ENCODE measurements at places on chromosomes 4 and X.

DNA sequence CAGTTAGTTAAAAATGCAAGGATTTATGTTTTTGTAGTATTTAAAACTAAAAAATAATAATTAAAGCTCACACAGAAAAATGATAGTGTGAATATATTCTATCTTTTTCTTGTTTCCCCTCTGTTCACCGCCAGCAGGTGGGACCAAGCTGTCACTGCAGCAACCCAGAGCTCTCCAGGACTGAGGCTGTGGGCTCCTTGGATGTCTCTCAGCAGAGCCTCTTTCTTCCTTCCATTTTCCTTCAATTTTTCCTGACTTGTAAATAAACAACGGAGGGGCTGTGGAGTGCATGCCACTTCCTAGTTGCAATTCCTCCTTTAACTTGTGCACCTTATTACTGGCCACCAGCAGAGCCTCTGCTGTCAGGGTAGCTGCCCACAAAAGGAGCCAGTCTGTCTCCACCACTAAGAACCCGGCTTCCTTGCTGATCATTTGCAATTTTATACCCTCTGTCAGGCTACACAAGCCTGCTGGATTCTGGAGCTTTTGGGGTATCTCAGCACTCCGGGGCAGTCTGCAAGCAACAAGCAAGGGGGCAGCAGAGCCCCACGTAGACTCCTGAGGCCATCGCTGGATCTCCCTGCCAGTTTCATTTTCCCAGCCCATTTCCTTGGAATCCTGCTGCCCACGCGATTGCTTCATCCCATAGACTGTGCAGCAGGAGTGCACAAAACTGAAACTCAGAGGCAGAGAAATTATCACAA, 1467.4 kb downstream of the C4orf33 start:
- DNase-seq: peak; percentile 16

DNA sequence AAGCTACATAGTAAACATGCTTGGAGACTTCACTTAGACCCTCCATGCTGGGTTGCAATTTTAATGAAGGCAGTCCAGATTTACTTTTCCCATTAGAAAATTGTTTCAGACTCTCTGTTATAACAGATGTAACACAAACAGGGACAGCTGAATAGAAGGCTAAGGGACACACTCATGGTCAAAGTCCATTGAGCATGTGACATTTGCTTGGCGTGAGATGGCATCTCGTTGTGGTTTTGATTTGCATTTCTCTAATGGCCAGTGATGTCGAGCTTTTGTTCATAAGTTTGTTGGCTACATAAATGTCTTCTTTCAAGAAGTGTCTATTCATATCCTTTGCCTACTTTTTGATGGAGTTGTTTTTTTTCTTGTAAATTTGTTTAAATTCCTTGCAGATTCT, 358.2 kb upstream of the CLNK start:
- no peak for DNase-seq

- DNase-seq: no peak
Measured at GRCh38 chr4:40699648-40700047, 50.1 kb upstream of the NSUN7 start.

- no peak for DNase-seq
Measured at GRCh38 chrX:122863067-122863466, 321.0 kb upstream of the GRIA3 start.

DNA sequence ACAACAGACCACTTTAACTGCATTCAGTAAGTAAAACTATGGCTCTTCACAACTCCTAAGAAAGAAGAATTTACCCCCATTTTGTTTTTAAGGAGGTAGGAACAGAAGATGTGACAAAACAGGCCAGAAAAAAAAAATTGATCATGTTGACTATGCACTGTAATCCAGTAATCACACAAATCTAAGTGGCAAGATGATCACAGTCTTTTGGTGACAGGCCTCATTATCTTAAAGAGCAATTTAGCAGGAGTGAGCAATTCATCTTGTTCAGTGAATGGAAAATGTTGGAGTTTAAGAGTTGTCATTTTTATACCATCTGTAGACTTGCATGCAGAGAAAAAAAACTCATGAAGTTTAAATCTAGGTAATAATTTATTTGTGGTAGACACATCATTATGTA, 115.1 kb downstream of the SLC39A8 start:
- DNase-seq: no peak

GRCh38 chr4:1576304-1576960, 107.7 kb downstream of the FAM53A start:
- DNase-seq: no peak

DNA sequence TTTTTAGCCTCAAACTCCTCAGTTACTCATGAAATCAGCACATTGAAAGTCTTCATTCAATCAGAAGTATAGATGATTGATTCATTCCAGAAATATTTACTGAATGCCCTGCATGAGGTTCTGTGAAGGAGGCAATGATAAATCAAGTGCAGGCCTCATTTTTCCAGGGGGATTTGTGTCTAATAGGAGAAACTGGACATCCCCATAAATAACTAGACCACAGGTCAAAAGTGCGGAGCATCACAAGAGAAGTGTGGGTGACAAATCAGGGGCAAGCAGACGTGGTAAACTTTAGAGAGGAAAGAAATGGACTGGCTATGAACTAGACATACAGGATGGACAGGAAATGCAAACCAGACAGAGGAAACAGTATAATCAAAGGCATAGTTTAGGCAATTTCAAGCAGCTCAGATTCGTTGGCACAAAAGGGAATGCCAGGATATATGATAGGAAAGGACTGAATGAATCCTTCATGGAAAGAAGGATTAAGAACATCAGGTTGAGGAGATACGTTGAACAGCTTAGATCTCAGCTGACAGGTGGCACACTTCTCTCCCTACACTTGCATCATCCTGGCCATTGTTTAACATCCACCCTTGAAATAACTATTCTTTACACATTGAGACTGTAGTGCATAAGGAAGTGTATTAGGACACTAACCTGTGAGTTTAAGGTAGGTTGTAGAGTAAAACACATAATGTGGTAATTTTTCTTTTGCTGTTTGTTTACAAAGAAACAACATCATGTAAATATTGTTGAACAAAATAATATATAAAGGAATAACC, 69.6 kb upstream of the RASGEF1B start:
- no peak for DNase-seq

DNA sequence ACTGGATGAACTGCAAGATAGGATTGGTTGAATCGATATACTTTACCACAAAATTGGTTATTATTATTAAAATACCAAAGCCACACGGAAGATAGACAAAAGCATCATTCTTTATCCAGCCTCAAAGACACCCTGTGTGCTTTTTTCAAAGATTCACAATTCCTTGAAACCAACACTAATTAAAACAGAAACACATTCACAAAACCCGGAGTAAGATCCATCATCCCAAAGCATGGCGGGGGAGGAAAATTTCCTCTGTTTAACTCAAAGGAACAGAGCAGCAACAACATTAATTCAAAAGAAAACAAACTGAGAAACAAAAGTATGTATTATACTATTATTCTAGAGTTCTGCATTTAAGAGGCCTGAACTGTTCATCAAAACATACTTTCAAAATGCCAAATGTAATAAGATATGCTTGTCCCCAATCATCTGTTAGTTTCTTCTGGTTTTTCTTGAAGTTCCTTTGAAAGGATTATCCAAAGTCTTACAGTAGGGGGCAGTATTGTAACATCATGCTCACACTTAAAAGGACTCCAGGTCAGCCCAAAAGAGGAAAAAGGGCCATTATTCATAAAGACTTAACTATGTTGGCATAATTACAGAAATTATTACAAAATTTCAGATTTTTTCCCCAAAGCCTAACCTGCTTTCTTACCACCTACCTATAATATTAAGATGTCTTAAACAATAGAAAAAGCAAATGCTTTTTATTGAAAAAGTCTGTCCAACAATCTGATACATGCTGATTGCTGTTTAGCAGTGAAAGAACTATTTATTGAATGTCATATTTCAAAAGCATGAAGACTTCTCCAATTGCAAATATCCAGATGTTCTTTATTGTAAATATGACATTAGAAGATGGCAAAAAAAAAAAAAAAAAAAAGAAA, 168.7 kb downstream of the SCFD2 start:
- no peak for DNase-seq

DNA sequence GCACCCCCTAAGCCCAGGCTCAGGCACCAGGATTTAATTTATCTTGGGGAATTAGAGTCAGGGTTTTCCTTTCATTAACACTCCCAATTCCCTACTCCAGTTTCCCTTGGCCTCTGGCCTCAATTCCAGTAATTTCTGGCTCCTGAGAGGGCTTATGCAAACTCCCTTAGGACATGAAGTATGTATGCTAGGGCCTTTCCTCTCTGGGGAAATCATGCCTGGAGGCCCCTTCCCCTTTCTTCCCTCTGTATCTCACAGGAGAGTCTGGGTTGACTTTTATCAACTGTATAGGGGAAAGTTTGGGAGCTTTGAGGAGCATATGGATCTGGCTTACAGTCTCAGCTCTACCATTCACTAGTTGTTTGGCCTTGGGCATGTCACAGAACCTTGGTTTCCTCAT, 169.5 kb downstream of the SHROOM4 start:
- no peak for DNase-seq

GRCh38 chrX:127577884-127578283, 474.3 kb downstream of the ACTRT1 start:
- DNase-seq: no peak
